Activated T-cell treated with anti-CD3 and anti-CD28 coated beads, Interleukin-2, amount 50 U/mL, for 24 hours (primary cell): ENCODE measurements at places on chromosomes 4 and X.

GRCh38 chr4:175514174-175514573, 297.9 kb downstream of the GPM6A start:
- H3K4me3 ChIP-seq = no peak overlapping the region
- H3K27me3 ChIP-seq = no peaks in the 10 kb centered on the region
- H3K4me1 ChIP-seq = no peaks in the 10 kb centered on the region
- H3K27ac ChIP-seq = no peak overlapping the region
- DNase-seq = no peak
- no peaks in the 10 kb centered on the region for H3K36me3 ChIP-seq

GRCh38 chrX:3950373-3950772, 236.9 kb upstream of the PRKX start:
- DNase-seq = no peak
- peaks cover 40% of the 10 kb centered on the region for H3K27me3 ChIP-seq
- H3K36me3 ChIP-seq = no peaks in the 10 kb centered on the region
- no peaks in the 10 kb centered on the region for H3K4me1 ChIP-seq

DNA sequence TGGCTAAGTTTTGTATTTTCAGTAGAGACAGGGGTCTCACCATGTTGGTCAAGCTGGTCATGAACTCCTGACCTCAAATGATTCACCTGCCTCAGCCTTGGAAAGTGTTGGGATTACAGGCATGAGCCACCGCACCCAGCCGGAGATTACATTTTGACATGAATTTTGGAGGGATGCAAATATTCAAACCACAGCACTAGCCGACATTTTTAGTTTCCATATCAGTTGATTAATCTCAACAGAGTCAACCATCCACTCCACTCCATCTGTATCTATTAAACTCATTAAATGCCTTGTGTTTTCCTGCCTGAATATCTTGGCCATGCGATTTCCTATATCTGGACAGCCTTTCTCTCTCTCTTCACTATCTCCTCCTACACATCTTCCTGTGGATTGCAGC, 64.1 kb upstream of the PDGFRA start:
- no peak overlapping the region for H3K4me3 ChIP-seq
- H3K27me3 ChIP-seq = peaks cover 11% of the 10 kb centered on the region
- no peaks in the 10 kb centered on the region for H3K36me3 ChIP-seq
- H3K27ac ChIP-seq = no peak overlapping the region
- no peaks in the 10 kb centered on the region for H3K4me1 ChIP-seq

DNA sequence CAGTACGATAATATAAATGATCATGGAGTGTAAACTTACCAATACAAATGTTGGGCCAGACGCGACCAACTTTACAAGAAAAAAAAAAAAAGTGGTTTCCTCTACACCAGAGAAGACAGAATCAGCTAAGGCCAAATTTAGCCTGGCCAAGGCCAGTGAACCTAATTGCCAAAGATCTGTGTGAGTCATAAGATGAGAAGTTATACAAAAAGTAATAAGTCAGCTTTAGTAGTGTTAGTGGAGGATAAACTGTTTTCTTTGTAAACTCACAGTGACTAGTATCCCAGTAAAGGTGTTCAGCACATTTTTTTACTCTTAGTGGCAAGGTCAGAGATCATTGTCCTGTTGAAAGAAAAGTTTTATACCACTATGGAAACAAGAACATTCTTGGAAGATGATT, 531.4 kb upstream of the TECRL start:
- no peaks in the 10 kb centered on the region for H3K36me3 ChIP-seq
- no peak overlapping the region for H3K4me3 ChIP-seq
- H3K4me1 ChIP-seq = no peaks in the 10 kb centered on the region
- no peak for DNase-seq
- no peak overlapping the region for H3K27ac ChIP-seq

GRCh38 chr4:180059216-180059881, 2183.9 kb upstream of the TENM3 start:
- H3K27ac ChIP-seq = no peak overlapping the region
- H3K36me3 ChIP-seq = no peaks in the 10 kb centered on the region

GRCh38 chr4:84944947-84945346, 21.5 kb downstream of the WDFY3 start:
- H3K36me3 ChIP-seq = no peaks in the 10 kb centered on the region
- no peaks in the 10 kb centered on the region for H3K4me1 ChIP-seq
- no peak overlapping the region for H3K4me3 ChIP-seq
- no peak overlapping the region for H3K27ac ChIP-seq
- no peaks in the 10 kb centered on the region for H3K27me3 ChIP-seq
- DNase-seq = no peak

GRCh38 chrX:1518512-1518911, 18.5 kb downstream of the P2RY8 start:
- peaks cover 56% of the 10 kb centered on the region for H3K4me1 ChIP-seq
- no peaks in the 10 kb centered on the region for H3K27me3 ChIP-seq
- no peak overlapping the region for H3K4me3 ChIP-seq

DNA sequence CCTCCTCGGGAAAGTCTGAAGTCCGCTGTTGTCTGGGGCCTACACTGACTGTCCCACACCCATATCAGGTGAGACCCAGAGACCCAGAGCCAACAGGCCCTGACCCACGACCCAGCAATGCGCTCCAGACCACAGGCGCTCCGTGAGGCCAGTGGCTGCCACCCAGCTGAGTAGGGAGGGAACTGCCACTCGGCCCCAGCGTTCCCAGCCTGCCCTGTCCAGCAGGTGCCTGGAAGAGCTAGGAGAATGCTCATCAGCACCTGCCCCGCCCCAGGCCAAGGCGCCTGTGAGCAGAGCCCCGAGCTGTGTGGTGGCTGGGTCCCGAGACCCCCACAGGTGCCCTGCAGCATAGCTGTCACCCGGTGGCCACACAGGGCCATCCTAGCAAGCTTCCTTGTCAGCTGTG, 2.7 kb downstream of the SPON2 start:
- no peak for DNase-seq
- H3K4me3 ChIP-seq = no peak overlapping the region
- H3K27ac ChIP-seq = no peak overlapping the region

GRCh38 chr4:123415977-123416376, 19.4 kb downstream of the SPRY1 start:
- peak; percentile 59 for DNase-seq
- H3K4me3 ChIP-seq = peak overlapping the region; percentile 4
- H3K4me1 ChIP-seq = peaks cover 76% of the 10 kb centered on the region

DNA sequence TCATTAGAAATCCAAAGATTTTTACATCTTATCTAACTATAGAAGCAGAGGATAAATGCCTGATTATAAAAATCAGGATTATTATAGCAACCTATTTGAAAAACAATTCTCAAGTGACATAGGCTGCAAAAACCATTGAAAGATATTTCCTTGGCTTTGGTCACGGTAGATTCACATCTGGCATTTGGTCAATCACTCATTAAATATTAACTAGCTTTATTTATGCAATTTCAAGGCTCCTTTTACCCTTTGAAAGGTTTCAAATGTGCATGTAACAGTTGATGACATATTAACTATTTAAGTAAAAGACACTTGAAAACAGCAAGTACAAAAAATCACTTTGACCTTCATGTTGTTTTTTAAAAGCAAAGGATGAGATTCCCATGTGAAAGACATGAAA, 98.1 kb downstream of the MMRN1 start:
- H3K36me3 ChIP-seq = no peaks in the 10 kb centered on the region
- no peak overlapping the region for H3K4me3 ChIP-seq
- DNase-seq = no peak
- no peaks in the 10 kb centered on the region for H3K4me1 ChIP-seq

GRCh38 chrX:5084279-5084678, 1144.4 kb downstream of the NLGN4X start:
- no peak for DNase-seq

DNA sequence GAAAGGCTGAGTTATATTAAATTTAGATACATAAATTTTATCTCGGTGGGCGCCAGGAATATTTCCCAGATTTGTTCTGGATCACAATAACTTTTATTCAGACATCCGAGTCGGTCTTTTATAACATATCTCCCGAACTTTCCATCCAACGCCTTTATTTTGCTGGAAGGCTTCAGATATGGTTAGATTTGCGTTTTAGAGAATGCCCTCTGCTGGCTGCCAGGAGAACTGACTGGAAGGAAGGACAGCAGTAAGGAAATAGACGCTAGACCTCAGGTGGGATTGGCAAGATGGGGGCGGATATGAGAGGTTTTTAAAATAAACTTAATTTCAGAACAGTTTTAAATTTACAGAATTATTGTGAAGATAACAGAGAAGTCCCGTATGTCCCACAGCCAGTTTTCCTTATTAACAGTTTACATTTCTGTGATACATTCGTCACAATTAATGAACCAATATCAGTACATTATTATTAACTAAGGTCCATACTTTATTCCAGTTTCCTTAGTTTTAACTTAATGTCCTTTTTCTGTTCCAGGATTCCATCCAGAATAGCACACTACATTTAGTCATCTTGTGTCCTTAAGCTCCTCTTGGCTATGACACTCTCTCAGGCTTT, 4.6 kb upstream of the KANTR start:
- H3K4me1 ChIP-seq = peaks cover 55% of the 10 kb centered on the region
- DNase-seq = no peak
- H3K36me3 ChIP-seq = peaks cover 41% of the 10 kb centered on the region
- H3K27ac ChIP-seq = peak overlapping the region; percentile 91

DNA sequence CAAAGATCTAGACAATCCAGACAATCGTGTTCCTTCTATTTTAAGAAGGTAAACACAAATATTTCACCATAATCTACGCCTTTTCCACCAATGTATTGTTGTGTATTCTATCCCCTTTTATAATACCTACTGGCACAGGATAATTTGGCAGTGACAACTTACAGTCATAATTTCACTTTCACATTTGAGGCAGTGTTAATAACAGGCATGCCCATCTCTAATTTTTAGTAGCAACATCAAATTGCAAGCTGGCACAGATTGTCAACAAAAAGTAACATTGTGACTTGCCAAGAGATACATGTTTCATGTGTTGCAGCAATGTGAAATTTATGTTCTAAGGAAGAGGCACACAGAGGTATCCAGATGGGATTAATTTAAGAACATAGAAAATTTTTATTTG, 912.5 kb upstream of the PABPC4L start:
- DNase-seq = no peak
- no peaks in the 10 kb centered on the region for H3K4me1 ChIP-seq
- H3K27ac ChIP-seq = no peak overlapping the region
- H3K36me3 ChIP-seq = no peaks in the 10 kb centered on the region
- no peak overlapping the region for H3K4me3 ChIP-seq

GRCh38 chrX:20309806-20310205, 43.1 kb upstream of the RPS6KA3 start:
- no peak overlapping the region for H3K27ac ChIP-seq
- peaks cover 13% of the 10 kb centered on the region for H3K27me3 ChIP-seq
- no peaks in the 10 kb centered on the region for H3K4me1 ChIP-seq
- no peak overlapping the region for H3K4me3 ChIP-seq

- H3K27me3 ChIP-seq = no peaks in the 10 kb centered on the region
- H3K4me1 ChIP-seq = no peaks in the 10 kb centered on the region
- no peak for DNase-seq
Measured at GRCh38 chr4:167555338-167556022, 321.2 kb upstream of the SPOCK3 start.

- no peak overlapping the region for H3K27ac ChIP-seq
- no peaks in the 10 kb centered on the region for H3K4me1 ChIP-seq
- no peaks in the 10 kb centered on the region for H3K27me3 ChIP-seq
- no peak for DNase-seq
Measured at GRCh38 chr4:124899997-124900396, 187.5 kb upstream of the ANKRD50 start.

DNA sequence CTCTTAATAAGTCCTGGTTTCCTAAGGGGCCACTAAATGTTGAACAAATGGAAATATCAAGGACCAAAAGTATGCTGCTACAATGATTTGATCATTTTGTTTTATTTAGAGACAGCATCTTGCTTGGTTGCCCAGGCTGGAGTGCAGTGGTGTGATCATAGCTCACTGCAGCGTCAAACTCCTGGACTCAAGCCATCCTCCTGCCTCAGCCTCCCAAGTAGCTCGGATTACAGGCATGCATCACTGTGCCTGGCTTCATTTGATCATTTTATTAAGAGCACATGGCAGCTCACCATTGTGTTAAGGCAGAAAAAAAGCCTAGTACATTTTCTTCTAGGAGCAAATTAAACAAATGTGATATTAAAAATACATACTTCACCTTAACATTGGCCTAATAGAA, 52.7 kb downstream of the DCLK2 start:
- H3K27me3 ChIP-seq = peaks cover 32% of the 10 kb centered on the region
- H3K27ac ChIP-seq = no peak overlapping the region
- no peak overlapping the region for H3K4me3 ChIP-seq
- no peaks in the 10 kb centered on the region for H3K4me1 ChIP-seq

GRCh38 chrX:40266490-40267333, 169.0 kb upstream of the BCOR start:
- no peaks in the 10 kb centered on the region for H3K36me3 ChIP-seq
- DNase-seq = peak; percentile 76
- H3K27ac ChIP-seq = no peak overlapping the region
- H3K4me3 ChIP-seq = peak overlapping the region; percentile 73
- peaks cover 38% of the 10 kb centered on the region for H3K27me3 ChIP-seq

- H3K4me3 ChIP-seq = no peak overlapping the region
- DNase-seq = no peak
- no peaks in the 10 kb centered on the region for H3K4me1 ChIP-seq
- H3K27ac ChIP-seq = no peak overlapping the region
- no peaks in the 10 kb centered on the region for H3K27me3 ChIP-seq
Measured at GRCh38 chr4:16652732-16653305, 245.6 kb downstream of the LDB2 start.

- H3K4me1 ChIP-seq = no peaks in the 10 kb centered on the region
- no peak overlapping the region for H3K4me3 ChIP-seq
- no peaks in the 10 kb centered on the region for H3K36me3 ChIP-seq
- DNase-seq = no peak
- peaks cover 2% of the 10 kb centered on the region for H3K27me3 ChIP-seq
Measured at GRCh38 chr4:73709451-73710033, 30.8 kb upstream of the CXCL8 start.

DNA sequence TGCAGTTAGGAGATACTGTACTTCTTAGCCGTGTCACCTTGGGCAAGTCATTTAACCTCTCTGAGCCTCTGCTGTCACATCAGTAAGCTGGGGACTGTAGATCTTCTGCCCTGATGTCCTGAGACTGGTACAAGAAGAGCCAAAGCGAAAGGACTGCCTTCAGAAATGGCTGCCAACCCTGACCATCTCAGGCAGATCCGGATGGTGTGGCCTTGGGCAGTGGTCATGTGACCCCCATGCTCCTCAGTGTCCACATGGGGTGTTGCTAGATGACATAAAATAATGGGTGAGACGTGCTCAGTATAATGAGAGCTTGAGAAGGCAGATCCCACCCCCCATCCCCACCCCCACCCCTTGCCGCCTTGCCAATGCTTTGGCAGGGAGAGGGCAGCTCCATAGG, 60.4 kb upstream of the MTM1 start:
- DNase-seq = no peak
- no peaks in the 10 kb centered on the region for H3K4me1 ChIP-seq
- peaks cover 28% of the 10 kb centered on the region for H3K27me3 ChIP-seq
- H3K4me3 ChIP-seq = no peak overlapping the region
